ENCODE measurements at places on chromosomes 16 and 17.
A peak's percentile ranks its signal among the peaks of the same experiment; 100 is the strongest.

- no peaks in the 10 kb centered on the region for H3K27me3 ChIP-seq
- H3K27ac ChIP-seq: no peak overlapping the region
- H3K36me3 ChIP-seq: no peaks in the 10 kb centered on the region
- no peak overlapping the region for H3K4me3 ChIP-seq
Measured at GRCh38 chr17:19010729-19011505, 6.4 kb upstream of the FAM83G start.

GRCh38 chr16:1534021-1535020, 855 bp downstream of the TMEM204 start:
- peak overlapping the region; percentile 95 for H3K27ac ChIP-seq
- H3K4me1 ChIP-seq: peaks cover 65% of the 10 kb centered on the region
- H3K4me3 ChIP-seq: peak overlapping the region; percentile 73
- H3K27me3 ChIP-seq: no peaks in the 10 kb centered on the region

DNA sequence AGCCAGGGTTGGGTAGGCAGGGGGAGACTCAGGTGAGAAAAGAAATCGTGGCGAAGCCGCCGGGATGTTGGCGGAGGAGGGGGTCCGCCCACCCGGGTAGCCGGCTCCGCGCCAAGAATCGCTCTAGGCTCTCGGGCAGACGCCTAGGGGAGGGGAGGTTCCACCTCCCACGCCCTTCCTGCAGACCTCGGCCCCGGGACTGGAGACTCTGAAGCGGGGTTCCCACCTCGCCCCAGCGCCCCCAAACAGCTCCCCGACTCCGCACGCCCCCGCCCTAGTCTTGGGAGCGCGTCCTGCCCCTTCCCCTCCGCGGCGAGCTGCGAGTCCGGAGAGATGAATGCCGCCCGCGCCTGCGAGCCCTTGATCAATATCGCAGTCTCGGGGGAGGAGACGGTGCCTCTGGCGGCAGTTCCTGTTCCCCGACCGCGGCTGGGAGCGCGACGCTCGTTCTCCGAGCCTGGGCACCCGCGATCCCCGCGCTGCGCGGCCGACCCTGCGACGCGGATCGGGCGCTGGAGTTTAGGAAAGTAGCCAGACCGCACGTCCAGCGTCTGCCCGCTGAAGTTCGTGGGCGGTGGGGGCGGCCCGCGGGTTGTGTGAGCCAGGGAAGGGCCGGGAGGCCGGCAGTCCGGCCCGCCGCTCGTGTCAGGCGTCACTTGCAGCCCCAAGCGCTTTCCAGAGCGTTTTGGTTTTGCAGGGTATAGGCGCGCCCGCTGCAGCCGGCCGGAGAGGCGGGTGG, 790 bp downstream of the CRHR1 start:
- DNase-seq: peak; percentile 56
- peak overlapping the region; percentile 54 for H3K4me3 ChIP-seq
- no peak overlapping the region for H3K27ac ChIP-seq
- peaks cover 23% of the 10 kb centered on the region for H3K4me1 ChIP-seq

GRCh38 chr16:12976496-12976895, 75.1 kb downstream of the SHISA9 start:
- H3K36me3 ChIP-seq: no peaks in the 10 kb centered on the region
- no peaks in the 10 kb centered on the region for H3K4me1 ChIP-seq
- no peak for DNase-seq
- no peak overlapping the region for H3K27ac ChIP-seq

DNA sequence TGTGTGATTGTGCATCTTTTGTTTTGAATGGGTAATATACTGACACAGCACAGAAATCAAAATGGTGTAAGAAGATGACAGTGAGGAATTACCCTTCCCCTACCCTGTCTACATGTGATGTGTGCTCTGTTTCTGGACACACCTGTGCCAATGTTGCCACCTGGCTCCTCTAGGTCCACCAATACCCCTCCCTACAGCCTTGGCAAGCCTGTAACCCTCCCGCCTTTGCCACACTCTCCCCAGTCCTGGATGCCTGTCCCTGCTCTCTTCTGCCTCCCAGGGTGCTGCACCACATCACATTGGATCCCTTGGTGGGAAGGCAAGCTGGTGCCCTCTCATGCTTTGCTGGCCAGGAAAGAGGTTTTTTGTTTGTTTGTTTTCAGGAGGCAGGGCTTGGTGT, 289.5 kb upstream of the N4BP1 start:
- H3K4me3 ChIP-seq: no peak overlapping the region
- H3K27ac ChIP-seq: no peak overlapping the region
- no peaks in the 10 kb centered on the region for H3K36me3 ChIP-seq

DNA sequence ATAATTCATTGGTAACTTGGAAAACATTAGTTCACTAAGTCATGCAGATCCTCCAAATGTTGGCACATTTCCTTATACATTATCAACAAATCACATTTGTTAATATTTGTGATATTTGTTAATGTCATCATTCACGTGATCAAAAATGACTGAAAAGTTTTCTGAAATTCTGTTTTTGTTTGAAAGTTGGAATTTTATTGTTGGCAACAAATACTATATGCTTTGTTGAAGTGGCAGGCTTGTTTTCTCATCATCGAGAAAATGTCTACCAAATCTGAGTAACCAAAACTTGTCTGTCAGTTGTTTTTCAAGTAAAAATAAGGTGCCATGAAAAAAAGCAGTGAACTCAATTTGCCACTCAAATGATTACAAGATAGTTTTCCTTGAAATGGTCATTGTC, 62.8 kb downstream of the NACA2 start:
- H3K4me1 ChIP-seq: no peaks in the 10 kb centered on the region
- H3K27me3 ChIP-seq: peaks cover 8% of the 10 kb centered on the region
- H3K4me3 ChIP-seq: no peak overlapping the region
- DNase-seq: no peak

GRCh38 chr16:47851146-47851545, 304.6 kb downstream of the ABCC12 start:
- H3K27ac ChIP-seq: no peak overlapping the region
- DNase-seq: no peak
- no peaks in the 10 kb centered on the region for H3K4me1 ChIP-seq
- no peaks in the 10 kb centered on the region for H3K36me3 ChIP-seq
- no peak overlapping the region for H3K4me3 ChIP-seq
- H3K27me3 ChIP-seq: no peaks in the 10 kb centered on the region

GRCh38 chr17:67959510-67959909, 36.8 kb downstream of the C17orf58 start:
- no peaks in the 10 kb centered on the region for H3K27me3 ChIP-seq

DNA sequence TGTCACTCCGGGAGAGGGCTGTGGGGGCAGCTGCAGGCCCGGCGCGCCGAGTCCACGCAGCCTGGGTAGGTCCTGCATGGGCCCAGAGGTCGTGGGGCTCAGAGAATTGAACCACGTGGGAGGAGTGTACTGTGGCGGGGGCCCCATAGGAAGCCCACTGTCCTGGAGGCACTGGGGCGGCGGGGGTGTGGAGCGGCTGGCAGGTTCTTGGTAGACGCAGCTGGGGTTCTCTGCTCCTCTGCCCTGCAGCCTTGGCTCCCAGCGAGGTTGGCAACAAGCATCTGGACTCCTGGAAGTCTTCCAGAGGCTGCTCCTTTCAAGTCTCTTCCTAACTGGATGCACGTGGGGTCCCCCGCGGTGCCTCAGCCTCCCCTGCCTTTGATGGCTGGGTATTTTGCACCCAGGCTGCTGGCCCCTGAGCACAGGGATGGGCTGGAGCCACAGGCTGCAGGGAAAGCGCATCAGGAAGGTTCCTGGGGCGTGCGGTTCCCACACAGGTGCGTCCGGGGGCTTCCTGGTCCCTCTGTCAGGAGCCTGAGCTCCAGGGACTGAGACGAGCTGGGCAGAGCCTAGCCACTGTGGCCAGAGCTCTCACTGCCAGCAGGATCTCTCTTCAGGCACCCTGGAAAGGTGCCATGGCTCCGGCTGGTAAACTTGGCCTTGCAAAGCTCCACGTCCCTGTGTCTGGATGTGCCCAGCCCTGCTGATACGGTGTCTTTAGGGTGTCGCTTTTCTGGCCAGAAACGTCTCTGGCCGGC, 9.3 kb downstream of the KCTD5 start:
- H3K27ac ChIP-seq: no peak overlapping the region
- no peak for DNase-seq
- H3K36me3 ChIP-seq: peaks cover 23% of the 10 kb centered on the region
- no peak overlapping the region for H3K4me3 ChIP-seq
- H3K27me3 ChIP-seq: no peaks in the 10 kb centered on the region

DNA sequence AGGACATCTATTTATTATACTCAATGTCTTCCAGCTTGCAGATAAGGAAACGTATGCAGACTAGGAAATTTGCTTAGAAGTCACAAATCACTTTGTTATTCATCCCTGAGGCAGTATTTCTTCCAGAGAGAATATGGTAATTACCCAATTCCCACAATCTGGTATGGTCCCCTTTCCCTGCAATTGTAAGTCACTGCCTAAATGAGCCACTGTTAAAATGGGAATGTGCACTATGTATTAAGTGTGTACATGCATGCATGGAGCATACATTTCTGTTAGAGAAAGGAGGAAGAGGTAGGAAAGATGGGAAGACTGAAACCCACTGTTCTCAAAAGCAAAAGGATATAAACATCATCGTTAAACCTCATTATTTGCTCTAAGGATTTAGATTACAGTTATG, 10.0 kb downstream of the NUFIP2 start:
- DNase-seq: no peak
- no peak overlapping the region for H3K4me3 ChIP-seq
- peaks cover 53% of the 10 kb centered on the region for H3K4me1 ChIP-seq
- H3K27me3 ChIP-seq: no peaks in the 10 kb centered on the region
- H3K27ac ChIP-seq: no peak overlapping the region

DNA sequence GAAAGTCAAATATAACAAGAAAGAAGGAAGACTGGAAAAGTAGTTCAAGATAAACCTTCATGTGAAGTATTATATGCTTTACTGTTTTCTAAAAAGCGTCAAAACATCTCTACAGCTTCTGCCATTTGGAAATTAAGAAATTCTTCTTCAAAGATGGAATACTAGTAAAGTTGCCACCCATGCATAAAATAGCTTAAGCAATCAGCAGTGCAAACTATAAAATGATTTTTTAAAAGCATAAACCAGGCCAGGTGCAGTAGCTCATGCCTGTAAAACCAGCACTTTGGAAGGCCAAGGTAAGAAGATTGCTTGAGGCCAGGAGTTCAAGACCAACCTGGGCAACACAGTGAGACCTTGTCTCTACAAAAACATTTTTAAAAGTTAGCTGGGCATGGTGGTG, 68.2 kb downstream of the USP32 start:
- no peaks in the 10 kb centered on the region for H3K27me3 ChIP-seq
- H3K27ac ChIP-seq: no peak overlapping the region
- H3K4me3 ChIP-seq: no peak overlapping the region
- DNase-seq: no peak
- H3K4me1 ChIP-seq: no peaks in the 10 kb centered on the region

GRCh38 chr17:78174346-78174869, 6.0 kb downstream of the SYNGR2 start:
- H3K4me3 ChIP-seq: peak overlapping the region; percentile 33
- H3K27ac ChIP-seq: peak overlapping the region; percentile 85
- peaks cover 87% of the 10 kb centered on the region for H3K4me1 ChIP-seq
- DNase-seq: peak; percentile 97

DNA sequence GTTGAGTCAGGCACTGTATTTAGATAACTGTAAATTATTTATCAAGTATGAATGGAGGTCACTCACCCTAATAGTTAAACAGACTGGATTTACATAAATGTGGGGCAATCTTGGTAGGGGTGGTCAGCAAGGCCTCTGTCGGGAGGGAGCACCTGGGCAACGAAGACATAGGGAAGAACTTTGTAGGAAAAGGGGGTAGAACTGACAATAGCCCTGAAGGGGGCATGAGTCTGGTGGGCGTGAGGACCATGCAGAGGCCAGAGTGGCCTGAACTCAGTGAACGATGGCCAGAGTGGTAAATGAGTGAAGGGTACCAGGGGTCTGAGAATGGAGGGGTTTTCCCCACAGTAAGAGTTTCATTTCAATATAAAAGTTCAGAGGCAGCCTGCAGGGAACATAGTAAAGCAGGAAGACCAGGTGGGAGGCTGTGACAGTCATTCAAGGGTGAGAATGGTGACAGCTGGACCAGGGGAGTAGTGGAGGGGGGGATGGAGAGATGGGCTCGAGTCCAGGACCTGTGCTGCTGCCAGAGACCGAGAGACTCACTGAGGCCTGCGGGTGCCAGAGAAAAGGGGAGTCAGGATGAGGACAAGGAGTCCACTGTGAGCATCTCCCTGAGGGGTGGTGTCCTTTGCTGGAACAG, 2.9 kb downstream of the C17orf67 start:
- no peaks in the 10 kb centered on the region for H3K27me3 ChIP-seq
- no peak overlapping the region for H3K27ac ChIP-seq
- H3K4me3 ChIP-seq: no peak overlapping the region
- no peaks in the 10 kb centered on the region for H3K36me3 ChIP-seq
- no peak for DNase-seq
- peaks cover 25% of the 10 kb centered on the region for H3K4me1 ChIP-seq

DNA sequence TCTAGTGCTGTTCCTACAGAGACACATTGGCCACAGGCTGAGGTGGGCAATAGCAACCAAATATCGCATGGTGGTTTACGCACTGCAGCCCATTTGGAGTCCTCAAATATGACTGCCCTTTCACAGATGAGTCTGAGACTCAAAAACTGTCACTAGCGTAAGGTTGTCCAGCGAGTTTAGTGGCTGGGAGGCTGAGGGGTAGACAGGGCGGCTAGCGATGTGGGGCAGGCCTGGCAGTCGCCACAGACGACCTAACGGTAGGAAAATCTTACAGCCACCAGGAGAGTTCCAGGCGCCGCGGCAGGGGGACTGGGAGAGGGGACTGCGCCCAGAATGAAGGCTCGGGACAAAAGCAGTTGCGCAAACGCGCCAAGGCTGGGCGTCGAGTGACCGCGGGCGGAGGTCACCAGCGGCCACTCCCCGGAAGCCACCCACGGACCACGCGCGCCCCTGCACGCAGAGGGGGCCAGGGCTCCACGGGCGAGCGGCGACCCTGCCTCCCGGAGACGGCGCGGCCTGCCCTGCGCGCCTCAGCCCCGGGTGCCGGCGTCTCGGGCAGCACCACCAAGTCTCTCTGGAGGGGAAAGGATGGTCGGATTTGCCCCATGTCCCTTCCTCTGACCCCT, 699 bp upstream of the MAP1LC3B start:
- H3K4me1 ChIP-seq: peaks cover 59% of the 10 kb centered on the region
- H3K36me3 ChIP-seq: no peaks in the 10 kb centered on the region
- H3K4me3 ChIP-seq: peak overlapping the region; percentile 73
- H3K27me3 ChIP-seq: no peaks in the 10 kb centered on the region
- DNase-seq: peak; percentile 89
- H3K27ac ChIP-seq: peak overlapping the region; percentile 99

DNA sequence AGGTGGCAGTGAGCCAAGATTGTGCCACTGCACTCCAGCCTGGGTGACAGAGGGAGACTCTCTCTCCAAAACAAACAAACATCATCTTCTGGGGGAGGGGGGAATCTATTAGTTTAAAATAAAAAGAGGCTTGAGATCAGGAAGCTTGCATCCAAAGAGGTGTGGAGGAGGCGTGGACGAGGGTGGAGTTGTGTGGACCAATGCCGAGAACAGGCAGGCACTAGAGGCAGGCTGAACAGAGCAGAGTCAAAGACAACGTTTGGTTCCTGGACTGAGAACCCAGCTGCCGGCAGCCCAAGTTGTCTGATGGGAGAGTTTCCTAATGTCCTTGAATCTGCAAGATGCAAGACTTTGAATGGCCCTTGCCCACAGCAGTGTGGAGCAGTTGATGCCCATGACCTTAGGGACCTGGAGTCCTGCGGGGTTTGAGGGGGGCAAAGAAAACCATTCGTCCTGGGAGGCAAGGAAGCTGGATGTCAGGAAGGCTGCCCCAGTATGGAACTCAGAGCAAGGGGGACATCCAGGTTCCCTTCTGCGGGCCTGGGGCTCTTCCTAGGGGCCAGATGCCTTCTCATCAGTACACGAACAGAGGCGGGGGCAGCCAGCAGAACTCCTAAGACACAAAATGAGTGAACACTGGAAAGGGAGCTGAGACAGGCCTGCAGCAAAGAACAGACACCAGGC, 9.2 kb downstream of the TBC1D16 start:
- no peak overlapping the region for H3K4me3 ChIP-seq
- H3K4me1 ChIP-seq: peaks cover 33% of the 10 kb centered on the region
- no peaks in the 10 kb centered on the region for H3K27me3 ChIP-seq
- no peak overlapping the region for H3K27ac ChIP-seq
